Upper lobe of right lung (tissue), 1 donor: ENCODE measurements at places on chromosomes 7 and 10. TPM values are rescaled to one million over a fixed set of nuclear protein-coding genes. Genes with fewer than 3 reads are reported as not detected.

- no peak overlapping the region for H3K4me3 ChIP-seq
- H3K27me3 ChIP-seq = no peaks in the 10 kb centered on the region
- DNase-seq = no peak
- no peaks in the 10 kb centered on the region for H3K36me3 ChIP-seq
These were observed 25.9 kb downstream of the TRDMT1 start for GRCh38 chr10:17175551-17175950.

GRCh38 chr7:41039981-41040380 lies 662.9 kb downstream of the INHBA start:
- H3K36me3 ChIP-seq = no peaks in the 10 kb centered on the region
- no peaks in the 10 kb centered on the region for H3K27me3 ChIP-seq
- H3K27ac ChIP-seq = no peak overlapping the region
- DNase-seq = no peak
- no peaks in the 10 kb centered on the region for H3K4me1 ChIP-seq

DNA sequence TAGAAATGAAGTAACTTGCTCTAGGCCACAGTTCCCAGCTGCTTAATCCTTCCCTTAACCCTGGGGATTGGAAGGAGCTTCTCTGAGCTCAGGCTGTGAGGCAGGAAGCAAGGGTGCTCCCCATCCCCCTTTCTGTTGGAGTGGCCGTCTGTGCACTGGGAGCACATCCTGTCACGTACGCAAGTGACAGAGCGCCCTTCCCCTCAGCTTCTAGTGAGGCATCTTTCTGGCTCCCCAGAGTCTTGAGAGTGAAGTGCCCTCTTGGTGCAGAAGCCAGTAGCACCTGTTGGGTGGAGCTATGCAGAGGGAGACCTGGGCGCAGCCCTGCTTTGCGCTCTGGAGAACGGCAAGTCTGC lies 47.8 kb downstream of the SHH start:
- no peak overlapping the region for H3K4me3 ChIP-seq
- H3K27me3 ChIP-seq = no peaks in the 10 kb centered on the region

Gene TSPAN12
- 51.8 TPM for total RNA-seq

Gene GBX1
- total RNA-seq = not detected

Gene SOSTDC1
- total RNA-seq = 3.7 TPM
